ENCODE measurements at places on chromosomes 13 and 19. TPM values are rescaled to one million over a fixed set of nuclear protein-coding genes. Genes with fewer than 3 reads are reported as not detected.

- H3K4me1 ChIP-seq, result no peaks in the 10 kb centered on the region
- DNase-seq, result peak; percentile 36
- no peaks in the 10 kb centered on the region for H3K36me3 ChIP-seq
- H3K4me3 ChIP-seq, result no peak overlapping the region
- peaks cover 57% of the 10 kb centered on the region for H3K27me3 ChIP-seq
- no peak overlapping the region for H3K27ac ChIP-seq
These were observed 2.9 kb downstream of the FLT3 start for GRCh38 chr13:28097503-28097902.

DNA sequence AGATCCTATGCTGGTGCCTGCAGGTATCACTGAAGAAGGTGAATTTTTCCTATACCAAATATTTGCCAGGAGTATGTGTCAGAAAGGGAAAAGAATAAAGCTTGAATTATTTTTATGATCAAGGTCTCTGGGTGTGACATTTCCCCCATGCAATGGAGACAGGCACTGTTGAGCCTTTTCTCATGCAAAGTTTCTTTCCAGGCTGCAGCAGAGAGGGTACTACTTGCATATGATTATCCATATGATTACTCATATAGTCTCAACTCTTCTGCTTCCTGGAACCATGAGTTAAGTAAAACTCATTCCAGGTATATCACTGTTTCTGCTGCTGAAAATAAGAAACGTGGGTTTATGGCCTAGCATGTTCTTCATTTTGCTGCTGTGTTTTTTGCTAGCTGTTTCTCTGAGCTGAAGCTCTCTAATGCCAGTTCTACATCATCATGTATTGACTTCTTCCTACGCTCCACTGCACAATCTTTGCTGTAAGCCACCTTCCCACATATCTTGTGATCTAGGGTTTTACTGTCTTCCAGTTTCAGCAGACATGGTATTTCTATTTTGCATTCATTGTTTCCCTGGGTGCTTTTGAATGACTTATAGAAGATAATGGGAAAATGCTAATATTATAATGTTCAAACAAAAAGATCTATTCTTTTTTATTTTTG, 278.7 kb upstream of the GPC6 start:
- no peaks in the 10 kb centered on the region for H3K27me3 ChIP-seq
- H3K27ac ChIP-seq, result no peak overlapping the region
- no peak for DNase-seq
- H3K36me3 ChIP-seq, result no peaks in the 10 kb centered on the region
- H3K4me3 ChIP-seq, result no peak overlapping the region

- H3K4me1 ChIP-seq, result peaks cover 8% of the 10 kb centered on the region
- no peak overlapping the region for H3K27ac ChIP-seq
- no peak overlapping the region for H3K4me3 ChIP-seq
- peaks cover 23% of the 10 kb centered on the region for H3K36me3 ChIP-seq
- peak; percentile 35 for DNase-seq
- H3K27me3 ChIP-seq, result no peaks in the 10 kb centered on the region
These were observed 7.1 kb downstream of the CD37 start for GRCh38 chr19:49342291-49342721.

GRCh38 chr19:18781885-18782527, 9.1 kb downstream of the COMP start:
- no peak overlapping the region for H3K27ac ChIP-seq
- H3K36me3 ChIP-seq, result no peaks in the 10 kb centered on the region
- H3K4me3 ChIP-seq, result no peak overlapping the region
- DNase-seq, result peak; percentile 89

GRCh38 chr19:38213911-38214625, 10.0 kb downstream of the DPF1 start:
- no peaks in the 10 kb centered on the region for H3K36me3 ChIP-seq
- H3K4me1 ChIP-seq, result peaks cover 28% of the 10 kb centered on the region
- peak; percentile 99 for DNase-seq
- no peaks in the 10 kb centered on the region for H3K27me3 ChIP-seq
- H3K27ac ChIP-seq, result peak overlapping the region; percentile 81

DNA sequence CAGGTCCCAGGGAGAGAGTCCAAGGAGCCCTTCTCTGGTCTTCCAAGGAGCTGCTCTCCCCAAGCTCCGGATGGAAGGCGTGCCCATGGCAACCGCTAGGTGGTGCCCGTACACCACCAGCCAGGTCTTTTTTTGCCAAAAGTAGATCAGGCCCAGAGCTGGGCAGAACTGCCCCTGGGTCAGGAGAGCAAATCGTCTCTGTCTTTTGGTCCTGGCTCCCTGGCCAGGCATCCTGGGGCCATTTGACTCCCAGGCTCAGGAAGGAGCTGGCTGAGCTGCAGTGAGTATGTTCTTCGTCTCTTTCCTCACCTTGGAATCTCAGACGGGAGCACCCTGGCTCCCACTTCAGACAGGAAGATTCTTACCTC, 24.6 kb upstream of the BCL3 start:
- peaks cover 22% of the 10 kb centered on the region for H3K4me1 ChIP-seq
- H3K36me3 ChIP-seq, result no peaks in the 10 kb centered on the region
- peak; percentile 92 for DNase-seq
- H3K4me3 ChIP-seq, result no peak overlapping the region
- H3K27me3 ChIP-seq, result no peaks in the 10 kb centered on the region

DNA sequence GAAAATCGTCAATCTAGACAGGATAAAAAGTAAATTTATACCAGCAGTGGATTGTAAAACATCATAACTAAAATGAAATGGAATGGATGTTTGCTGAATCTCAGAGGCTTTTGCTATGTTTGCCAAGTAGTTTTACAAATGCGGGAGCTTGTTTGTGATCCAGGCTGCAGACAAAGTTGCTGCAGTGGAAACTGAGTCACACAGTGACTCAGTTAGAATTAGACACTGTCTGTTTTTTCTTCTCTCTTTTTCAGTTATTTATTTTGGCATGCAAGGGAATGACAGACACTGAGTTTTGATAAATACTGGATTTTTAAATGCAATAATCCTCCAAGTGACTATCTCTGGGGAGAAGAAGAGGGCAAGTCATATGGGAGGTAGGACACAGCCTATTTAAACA, 4.6 kb upstream of the PNMA8A start:
- DNase-seq, result peak; percentile 95
- H3K27ac ChIP-seq, result peak overlapping the region; percentile 63
- H3K4me3 ChIP-seq, result no peak overlapping the region
- H3K27me3 ChIP-seq, result no peaks in the 10 kb centered on the region
- no peaks in the 10 kb centered on the region for H3K36me3 ChIP-seq

GRCh38 chr13:27432611-27433210, 8.3 kb downstream of the GTF3A start:
- H3K27ac ChIP-seq, result no peak overlapping the region
- H3K4me1 ChIP-seq, result no peaks in the 10 kb centered on the region
- no peak overlapping the region for H3K4me3 ChIP-seq

- no peaks in the 10 kb centered on the region for H3K36me3 ChIP-seq
- no peak overlapping the region for H3K27ac ChIP-seq
- no peaks in the 10 kb centered on the region for H3K4me1 ChIP-seq
- H3K4me3 ChIP-seq, result no peak overlapping the region
- H3K27me3 ChIP-seq, result no peaks in the 10 kb centered on the region
These were observed 210.7 kb upstream of the SLC10A2 start for GRCh38 chr13:103276775-103277498.

DNA sequence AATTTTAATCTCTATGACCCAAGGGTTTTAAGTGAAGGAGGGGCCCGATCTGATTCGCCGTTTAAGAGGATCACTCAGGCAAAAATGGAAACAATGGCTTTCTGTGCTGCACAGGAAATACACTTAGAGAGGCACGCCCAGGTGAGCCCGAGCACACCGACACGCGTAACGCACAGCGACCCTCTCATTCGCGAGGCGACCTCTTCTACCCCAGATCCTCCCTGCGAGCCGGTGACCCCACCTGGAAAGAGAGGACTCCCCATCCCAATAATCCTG, 216 bp downstream of the SH2D3A start:
- H3K27ac ChIP-seq, result no peak overlapping the region
- DNase-seq, result peak; percentile 29
- no peak overlapping the region for H3K4me3 ChIP-seq

DNA sequence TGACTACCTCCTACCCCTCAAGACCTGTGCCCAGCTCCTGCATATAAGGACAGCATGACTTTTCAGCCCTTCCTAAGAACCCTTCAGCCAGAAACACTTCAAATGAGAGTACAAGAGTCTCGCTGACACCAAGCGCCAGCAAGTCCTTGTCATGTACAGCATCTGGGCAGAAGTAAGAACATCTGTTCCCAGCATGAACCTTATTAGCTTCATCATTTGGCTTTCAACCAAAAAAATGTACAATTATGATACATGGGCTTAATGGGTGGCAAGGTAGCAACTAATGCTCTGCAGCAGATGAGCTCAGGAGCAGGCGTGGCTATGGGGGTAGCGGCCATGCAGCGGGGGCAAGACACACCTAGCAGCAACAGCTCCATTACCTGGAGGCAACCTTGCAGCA, 487.6 kb downstream of the COG6 start:
- no peak for DNase-seq
- H3K27me3 ChIP-seq, result no peaks in the 10 kb centered on the region
- no peaks in the 10 kb centered on the region for H3K4me1 ChIP-seq
- H3K27ac ChIP-seq, result no peak overlapping the region

DNA sequence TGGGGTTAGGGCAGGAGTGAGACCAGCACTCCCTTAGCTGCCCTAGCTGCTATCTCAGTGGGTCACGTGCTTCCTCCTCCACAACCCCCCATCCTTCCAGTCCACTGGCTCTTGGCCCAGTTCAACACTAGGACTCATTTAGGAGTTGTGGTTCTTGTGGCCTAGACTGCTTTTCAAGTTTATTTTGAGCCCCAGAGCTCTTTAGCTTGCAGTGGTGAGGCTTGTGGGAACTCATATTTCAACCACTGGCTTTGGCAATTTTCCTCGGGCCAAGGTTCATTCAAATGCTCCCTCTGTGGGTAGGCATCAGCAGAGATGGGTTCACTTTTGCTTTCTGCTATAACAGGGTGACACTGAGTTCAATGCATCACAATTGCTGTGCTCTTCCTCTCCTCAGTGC, 436.2 kb upstream of the SLITRK5 start:
- H3K27ac ChIP-seq, result no peak overlapping the region
- H3K4me3 ChIP-seq, result no peak overlapping the region
- H3K27me3 ChIP-seq, result no peaks in the 10 kb centered on the region

- H3K36me3 ChIP-seq, result peaks cover 4% of the 10 kb centered on the region
- peak; percentile 97 for DNase-seq
- H3K4me1 ChIP-seq, result peaks cover 26% of the 10 kb centered on the region
These were observed 6.5 kb upstream of the LTBP4 start for GRCh38 chr19:40594657-40595091.

NAXD gene
- total RNA-seq, result 15.9 TPM

HSH2D gene
- not detected for total RNA-seq

ZNF723 gene
- total RNA-seq, result not detected

NXNL1 gene
- total RNA-seq, result not detected

COL5A3 gene
- 9.1 TPM for total RNA-seq

GJB6 gene
- not detected for total RNA-seq

PPP5C gene
- total RNA-seq, result 34.8 TPM
